Eye (tissue), 1 donor: ENCODE measurements at places on chromosomes 11 and 22.

DNA sequence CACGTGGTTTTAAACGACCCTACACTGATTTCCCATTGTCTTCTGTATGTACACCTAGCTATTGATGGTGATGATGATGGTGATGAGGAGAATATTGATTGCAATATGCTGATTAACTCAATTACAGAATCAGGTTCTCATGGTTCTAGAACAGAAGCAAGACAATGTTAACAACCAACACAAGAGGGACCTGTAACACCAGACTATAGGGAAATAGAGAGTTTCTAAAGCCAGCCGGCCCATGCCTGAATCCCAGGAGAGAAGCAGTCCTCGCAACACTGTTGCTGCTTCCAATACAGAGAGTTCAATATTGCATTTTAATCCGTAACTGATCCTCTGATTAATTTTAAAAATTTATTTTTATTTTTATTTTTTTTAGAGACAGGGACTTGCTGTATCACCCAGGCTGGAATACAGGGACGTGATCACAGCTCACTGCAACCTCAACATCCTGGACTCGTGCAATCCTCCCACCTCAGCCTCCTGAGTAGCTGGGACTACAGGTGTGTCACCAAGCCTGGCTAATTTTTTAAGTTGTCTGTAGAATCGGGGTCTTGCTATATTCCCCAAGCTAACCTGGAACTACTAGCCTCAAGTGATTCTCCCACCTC, 22.2 kb upstream of the UBASH3B start:
- peak; percentile 75 for DNase-seq

- no peak for DNase-seq
These were observed 72.9 kb upstream of the ATXN10 start for GRCh38 chr22:45598596-45599217.

DNA sequence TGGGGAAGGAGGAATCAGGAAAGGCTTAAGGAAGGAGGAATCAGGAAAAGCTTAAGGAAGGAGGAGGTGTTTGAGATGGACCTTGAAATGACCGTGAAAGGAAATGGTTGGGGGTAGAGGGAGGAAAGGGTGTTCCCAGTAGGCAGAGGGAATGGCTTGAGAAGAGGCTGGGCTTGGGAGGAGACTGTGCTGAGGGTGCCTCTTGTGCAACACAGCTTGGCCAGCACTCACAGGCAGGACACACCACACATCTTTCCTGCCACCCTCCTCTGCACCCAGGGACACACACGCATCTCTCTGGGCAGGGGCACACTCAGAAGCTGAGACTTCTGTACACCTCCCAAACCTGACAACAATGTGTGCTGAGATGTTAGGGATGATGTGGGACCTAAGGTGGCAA, 151.4 kb downstream of the FBXO7 start:
- no peak for DNase-seq

DNA sequence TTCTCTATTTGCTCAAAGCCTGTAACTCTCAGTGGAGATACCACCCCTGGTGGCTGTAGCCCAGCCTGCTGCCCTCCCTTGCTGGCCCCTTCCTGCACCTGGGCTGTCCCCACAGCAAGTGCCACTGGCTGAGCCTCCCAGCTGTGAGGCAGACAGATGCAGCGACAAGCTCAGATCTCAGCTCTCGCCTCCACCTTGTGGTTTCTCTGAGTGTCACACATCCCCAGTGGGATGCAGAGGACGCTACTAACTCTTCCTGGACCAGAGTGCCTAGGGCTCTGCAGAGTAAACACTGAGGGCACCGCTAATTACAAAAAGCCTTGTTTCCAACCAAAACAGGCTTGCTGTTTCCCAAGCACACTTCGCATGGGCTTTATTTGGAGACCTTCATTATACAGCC, 8.9 kb downstream of the YPEL1 start:
- DNase-seq = peak; percentile 54
